ENCODE measurements at places on chromosomes 1 and 21. TPM values are rescaled to one million over a fixed set of nuclear protein-coding genes. Genes with fewer than 3 reads are reported as not detected.

- DNase-seq, result no peak
These were observed 36.8 kb upstream of the UBE2U start for GRCh38 chr1:64166629-64167028.

CDKN2C gene
- total RNA-seq, result 6.4 TPM

DNA sequence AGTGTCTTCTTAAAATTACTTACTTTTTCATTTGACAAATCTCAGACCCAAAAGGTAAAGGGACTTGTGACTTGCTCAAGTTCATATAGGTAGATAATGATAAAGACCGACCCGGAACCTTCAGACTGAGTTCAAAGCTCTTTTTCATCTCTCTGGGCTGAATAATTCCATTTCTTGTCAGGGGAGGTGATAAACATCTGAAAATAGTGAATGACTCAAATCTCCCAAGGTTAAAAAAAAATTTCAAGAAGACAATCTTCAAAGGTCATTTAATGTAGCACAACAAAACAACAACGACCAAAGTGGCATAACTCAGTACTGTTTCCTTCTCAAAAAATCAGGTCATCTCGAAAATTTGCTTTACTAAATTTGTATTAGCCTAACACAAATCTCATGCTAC, 20.6 kb downstream of the LUZP1 start:
- DNase-seq, result no peak

DNA sequence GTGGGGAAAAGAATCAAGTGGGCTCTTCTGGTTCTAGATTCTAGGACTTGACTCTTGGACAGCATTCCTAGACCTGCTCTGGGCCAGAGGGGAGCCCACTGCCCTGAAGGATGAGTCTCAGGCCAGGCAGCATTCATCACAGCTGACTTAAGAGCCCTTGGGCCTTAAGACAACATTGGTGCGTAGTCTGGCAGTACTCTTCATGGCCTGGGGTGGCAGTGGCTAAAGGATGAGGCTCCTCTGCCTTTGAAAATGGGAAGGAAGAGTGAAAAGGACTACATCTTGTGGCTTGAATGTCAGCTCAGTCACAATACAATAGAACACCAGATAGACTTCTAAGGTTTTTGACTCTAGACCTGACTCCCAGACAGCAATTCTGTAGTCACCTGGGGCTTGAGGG, 1415.1 kb upstream of the PRMT6 start:
- no peak for DNase-seq

DNA sequence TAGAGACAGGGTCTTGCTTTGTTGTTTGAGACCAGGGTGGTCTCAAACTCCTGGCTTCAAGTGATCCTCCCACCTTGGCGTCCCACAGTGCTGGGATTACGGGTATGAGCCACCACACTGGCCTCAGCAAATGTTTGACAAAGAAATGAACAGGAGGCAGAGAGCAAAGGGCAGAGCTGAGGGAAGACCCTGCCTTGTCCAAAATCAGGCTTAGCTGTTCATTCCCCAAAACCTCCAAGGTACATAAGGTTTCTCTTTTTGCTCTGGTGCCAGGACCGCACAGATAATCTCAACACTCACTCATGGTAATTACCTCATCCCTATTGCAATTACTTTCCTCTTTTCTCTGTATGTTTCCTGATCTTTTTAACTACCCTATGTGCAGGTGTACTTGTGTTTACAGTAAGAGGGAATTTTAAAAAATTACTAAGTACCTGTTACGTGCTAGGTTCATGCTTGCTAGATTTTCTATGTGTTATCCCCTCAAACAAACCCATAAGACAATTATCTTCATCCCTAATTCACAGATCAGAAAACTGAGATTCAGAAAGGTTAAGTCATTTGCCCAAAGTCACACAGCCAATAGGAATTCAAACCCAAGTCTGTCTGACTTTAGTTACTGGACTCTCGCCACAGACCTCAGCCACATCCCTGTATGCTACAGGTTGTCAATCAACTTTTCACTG, 11.5 kb downstream of the ASAP3 start:
- no peak for DNase-seq

Data from left colon (tissue), 2 donors.